ENCODE measurements at places on chromosomes 5 and 9.
A peak's percentile ranks its signal among the peaks of the same experiment; 100 is the strongest.

DNA sequence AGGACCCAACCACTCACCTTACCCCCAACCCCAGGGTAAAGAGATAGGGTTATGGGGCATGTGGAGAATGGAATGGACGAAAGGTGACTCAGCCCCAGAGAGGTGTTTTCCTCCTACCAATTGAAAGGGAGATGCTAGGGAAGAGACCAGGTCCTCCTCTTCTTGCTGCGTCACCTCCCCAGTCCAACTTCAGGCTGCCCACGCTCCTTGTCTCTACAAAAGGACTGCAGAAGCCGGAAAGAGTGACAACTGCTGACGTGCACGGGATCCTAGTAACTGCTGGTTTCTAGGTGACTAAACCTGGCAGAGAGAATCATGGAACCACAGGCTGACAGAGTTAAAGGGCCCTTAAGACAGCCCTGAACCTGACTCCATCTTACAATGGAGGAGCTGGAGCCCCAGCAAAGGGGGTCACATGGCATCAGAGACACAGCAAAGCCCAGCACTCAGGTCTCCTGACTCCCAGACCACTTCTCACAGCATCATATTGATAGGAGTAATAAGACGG, 2.2 kb downstream of the GPX3 start:
- ATAC-seq = peak; percentile 15

- no peak for ATAC-seq
Observed at GRCh38 chr5:67816456-67816855, 399.1 kb upstream of the PIK3R1 start.

GRCh38 chr9:129777769-129778130, 24.9 kb upstream of the PTGES start:
- ATAC-seq = no peak

GRCh38 chr5:23717486-23717885, 210.1 kb downstream of the PRDM9 start:
- no peak for ATAC-seq

DNA sequence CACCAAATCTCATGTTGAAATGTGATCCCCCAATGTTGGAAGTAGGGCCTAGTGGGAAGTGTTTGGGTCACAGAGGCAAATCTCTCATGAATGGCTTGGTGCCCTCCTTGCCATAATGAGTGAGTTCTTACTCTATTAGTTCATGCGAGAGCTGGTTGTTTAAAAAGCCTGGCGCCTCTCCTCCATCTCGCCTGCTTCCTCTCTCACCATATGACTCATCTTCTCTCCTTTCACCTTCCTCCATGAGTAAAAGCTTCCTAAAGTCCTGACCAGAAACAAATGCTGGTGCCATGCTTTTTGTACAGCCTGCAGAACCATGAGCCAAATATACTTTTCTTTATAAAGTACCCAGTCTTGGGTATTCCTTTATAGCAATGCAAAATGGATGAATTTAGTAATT, 20.9 kb upstream of the ARHGAP26 start:
- ATAC-seq = peak; percentile 38

GRCh38 chr9:127546125-127546832, 65.8 kb upstream of the STXBP1 start:
- ATAC-seq = no peak

DNA sequence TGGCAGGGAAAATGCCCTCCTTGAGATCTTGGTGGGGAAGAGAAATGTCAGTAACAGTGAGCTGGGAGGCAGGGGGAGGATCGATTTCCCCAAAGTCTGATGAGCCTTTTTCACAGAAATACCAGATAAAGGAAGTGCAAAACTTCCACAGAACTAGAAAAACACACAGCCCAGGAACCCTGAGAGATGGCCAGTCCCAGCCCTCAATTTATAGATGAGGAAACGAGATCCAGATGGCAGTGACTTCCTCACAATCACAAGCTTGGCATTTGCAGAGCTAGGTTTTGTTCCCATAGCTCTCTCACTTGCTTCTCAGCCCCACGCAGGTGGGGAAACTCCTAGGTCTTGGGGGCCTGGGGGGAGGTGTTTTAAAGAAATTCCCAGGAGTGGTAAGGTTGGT, 3.8 kb upstream of the GGTA1 start:
- ATAC-seq = no peak

DNA sequence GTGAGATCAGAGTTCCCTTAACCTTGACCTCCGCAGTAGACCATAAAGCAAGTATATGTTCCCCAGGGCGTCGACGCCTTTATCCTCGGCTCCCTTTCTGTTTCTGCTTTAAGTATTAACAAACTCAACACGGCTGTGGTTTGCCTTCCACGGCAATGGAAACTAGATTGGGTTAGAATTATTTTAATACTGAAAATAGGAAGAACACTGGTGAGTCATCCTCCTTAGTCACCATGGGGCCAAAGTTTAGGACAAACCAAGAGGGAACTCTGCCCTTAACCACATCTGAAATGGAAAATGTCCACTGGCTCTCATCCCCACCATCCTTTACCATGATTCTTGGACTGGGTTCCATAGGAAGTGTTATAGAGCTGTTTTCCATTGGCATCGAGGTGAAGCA, 386.1 kb downstream of the ACTL7B start:
- ATAC-seq = no peak

DNA sequence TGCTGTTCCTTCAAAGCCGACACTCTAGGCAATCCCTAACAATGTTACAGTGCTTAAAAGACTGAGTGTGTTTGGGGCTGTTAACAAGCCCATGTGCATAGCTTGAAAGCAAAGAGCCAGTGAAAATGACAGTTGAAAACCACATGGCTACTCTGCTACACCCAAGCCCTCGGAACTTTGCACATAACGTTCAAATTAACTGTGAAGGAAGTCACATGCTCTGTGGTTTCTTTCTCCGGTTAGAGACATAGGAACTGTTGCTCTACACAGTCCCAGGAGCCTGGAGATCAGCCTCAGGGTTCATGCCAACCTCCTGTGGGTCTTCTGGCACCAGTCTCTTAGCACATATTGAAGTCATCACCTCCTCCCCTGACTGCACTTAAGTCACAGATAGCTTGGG, 51.1 kb downstream of the C9orf152 start:
- peak; percentile 65 for ATAC-seq

DNA sequence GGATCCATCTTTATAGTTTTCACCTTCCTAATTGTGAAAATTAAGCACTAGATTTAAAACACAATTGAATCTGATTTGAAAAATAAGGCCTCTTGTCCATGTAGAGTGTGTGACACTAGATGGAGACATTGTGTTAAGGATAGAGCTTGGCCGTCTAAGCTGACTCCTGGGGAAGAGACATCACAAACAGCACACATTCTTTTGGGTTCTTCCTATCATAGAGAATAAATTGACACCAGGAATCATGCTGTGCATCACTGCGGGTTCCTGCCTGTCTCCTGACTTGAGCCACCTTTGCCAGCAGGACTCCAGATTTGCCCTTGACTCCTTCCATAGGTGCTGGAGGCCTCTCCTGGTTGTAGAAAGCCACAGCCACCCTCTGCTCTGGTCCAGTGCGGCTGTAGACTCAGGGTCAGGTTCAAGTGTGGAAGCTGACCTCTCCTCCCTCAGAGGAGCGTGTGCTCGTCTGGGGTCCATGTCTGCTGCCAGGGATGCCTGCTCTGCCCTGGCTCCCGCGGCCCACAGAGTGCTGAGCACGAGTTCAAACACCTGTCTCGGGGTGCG, 11.2 kb downstream of the ROPN1L start:
- ATAC-seq = peak; percentile 64

DNA sequence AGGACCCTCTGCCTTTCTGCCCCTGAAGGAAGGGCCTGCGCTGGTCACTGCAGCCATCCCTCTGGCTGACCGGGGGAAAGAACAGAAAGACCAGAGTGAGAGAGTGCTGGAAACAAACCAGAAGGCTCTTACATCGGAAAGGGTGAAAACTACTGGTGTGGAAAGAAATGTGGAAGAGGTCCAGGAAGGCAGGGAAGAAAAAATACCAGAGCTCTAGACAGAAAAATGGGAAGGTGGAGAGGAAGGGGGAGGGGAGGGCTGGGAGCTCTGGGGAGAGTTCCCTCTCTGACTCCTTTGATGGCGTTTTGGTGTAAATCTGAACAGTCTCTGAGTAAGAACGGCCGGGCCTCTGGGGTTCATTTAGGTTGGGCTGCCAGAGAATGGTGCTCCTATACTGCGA, 47.7 kb downstream of the COL23A1 start:
- ATAC-seq = no peak

DNA sequence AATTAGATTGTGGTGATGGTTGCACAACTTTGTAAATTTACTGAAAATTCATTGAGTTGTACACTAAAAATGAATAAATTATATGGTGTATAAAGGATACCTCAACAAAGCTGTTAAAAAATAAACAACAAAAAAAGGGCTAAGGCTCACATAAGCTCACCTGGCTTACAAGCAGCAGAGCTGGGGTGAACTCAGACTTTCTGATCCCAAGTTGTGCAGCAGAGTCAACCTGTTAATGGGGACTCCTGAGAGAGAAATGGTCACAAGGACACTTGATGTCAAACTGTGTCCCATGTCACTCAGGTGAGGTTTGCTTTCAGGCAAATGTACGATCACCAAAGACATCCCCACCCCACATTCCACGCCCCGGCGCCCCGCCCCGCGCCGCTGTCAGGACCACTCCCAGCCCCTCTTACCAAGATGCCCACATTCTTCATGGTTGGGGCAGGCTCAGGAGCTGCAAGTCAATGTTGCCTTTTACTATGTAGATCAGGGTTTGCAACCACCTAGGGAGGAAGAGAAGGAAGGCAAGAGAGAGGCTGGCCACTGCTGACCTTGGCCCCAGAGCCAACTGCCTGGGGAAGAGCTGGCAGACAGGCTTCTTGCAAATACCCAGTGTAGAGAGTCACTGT, 22.4 kb upstream of the SLC36A1 start:
- no peak for ATAC-seq

DNA sequence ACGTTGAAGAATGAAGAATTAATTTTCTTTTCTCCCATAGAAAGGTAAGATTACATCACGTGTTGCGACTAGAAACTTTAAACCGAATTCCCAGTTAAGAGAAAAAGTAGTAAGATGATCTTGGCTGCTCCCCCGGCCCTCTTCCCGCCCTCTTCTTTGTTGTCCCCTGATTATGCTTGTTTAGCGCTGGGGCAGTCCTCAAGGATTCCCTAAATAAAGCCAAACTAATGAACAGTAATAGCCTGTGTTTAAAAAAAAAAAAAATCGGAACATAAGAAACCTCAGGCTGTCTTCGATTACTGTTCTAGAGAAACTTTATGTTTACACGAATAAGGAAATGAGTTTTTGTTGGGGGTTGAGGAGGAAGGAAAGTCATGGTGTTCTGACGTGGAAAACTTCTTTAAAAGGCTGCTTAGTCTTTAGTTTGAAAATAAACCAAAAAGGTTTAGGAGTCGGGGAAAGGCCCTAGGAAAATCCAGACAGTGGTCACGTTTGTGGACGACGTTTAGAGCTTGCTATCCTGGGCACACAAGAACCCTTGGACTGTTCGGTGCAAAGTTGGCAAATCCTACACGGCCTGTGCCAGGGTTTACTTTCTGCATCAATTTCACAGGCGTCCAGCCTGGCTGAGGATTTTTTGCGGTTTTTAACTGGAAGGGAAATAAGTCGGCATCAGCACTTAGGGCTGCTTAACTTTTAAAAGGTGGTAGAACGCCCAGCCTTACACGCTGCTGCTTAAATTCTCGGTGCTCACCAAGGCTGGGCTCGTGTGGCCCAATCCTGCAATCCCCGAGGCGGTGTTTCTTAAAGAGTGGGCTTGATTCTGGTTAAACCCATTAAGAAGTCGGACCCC, 1.1 kb upstream of the MAT2B start:
- no peak for ATAC-seq

- ATAC-seq = no peak
Observed at GRCh38 chr5:1129711-1130055, 17.8 kb upstream of the SLC12A7 start.

DNA sequence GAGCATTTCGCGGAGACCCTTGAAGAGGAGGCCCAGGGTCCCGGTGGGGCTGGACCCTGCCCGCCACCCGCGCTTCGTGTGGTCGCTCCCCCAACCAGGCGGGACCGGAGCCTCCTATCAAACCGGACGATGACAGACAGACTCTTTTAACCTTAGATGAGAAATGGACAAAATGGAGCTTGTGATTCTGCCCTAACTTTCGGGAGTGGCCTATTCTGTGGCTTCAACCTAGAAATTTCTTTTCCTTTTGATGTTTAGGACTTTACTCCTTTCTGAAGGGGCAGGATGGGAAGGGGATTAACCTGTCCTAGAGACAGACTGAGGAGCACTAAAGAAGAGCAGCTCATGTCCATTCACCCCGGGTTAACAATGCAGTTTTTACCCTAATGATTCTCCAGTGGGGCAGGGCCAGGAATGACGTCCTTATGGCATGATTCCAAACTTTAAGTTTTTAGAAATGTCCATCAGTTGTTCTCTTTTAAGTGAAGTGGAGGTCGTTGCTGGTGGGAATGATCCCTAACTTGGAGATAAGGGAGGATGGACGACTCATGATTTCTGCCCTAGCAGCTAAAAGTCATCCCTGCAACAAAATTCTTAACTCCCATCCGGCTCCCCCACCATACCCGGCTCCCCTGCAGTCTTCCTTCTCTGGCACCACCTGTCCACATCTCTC, 1.0 kb downstream of the NIPSNAP3A start:
- ATAC-seq = peak; percentile 0

DNA sequence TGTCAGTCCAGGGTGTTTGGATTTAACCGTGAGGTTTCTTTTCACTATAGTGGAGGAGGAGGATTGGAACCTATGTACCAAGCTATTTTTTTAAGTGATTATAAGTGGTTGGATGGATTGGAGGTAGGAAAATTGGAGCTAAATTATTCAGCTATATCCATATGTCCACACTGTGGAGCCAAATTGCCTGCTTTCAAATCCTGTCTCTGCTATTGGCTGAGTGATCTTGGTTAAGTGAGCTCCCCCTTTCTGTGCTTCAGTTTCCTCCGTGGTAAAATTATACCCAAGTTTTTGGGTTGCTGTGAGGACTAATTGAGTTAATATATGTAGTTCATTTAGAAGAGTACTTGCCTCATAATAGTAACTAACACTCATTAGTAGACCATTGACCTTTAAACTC, 2.5 kb downstream of the CENPP start:
- ATAC-seq = no peak

GRCh38 chr9:137672907-137673791, 54.3 kb downstream of the EHMT1 start:
- ATAC-seq = peak; percentile 78

DNA sequence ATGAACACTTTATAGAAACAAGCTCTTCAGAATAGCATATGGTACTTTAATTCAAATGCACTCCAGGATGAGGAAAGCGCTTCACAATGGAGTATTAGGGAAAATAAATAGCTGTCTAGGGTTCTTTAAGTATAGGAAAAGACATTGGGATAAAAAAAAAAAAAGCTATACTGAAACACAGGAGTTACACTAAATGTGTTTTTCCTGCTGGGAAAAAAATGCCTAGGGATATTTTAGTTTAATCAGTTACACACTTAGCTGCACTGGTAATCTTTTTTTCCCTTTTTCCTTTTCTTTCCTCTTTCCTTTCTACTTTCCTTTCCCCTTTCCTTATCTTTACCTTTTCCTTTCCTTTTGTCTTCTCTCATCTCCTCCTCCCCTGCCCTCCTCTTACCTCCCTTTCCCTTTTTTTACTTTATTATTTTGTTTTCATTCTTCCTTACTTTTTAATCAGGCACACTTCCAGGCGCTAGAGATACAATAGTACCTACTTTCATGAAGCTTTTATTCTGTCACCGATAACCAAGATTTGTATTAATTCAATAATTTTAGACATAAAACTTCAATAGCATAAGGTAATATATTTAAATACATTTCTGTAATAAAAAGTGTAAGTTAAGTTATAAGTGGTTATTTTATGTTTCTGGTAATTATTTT, 758.7 kb downstream of the CDH18 start:
- no peak for ATAC-seq
